ENCODE measurements at places on chromosomes 2 and 18.

DNA sequence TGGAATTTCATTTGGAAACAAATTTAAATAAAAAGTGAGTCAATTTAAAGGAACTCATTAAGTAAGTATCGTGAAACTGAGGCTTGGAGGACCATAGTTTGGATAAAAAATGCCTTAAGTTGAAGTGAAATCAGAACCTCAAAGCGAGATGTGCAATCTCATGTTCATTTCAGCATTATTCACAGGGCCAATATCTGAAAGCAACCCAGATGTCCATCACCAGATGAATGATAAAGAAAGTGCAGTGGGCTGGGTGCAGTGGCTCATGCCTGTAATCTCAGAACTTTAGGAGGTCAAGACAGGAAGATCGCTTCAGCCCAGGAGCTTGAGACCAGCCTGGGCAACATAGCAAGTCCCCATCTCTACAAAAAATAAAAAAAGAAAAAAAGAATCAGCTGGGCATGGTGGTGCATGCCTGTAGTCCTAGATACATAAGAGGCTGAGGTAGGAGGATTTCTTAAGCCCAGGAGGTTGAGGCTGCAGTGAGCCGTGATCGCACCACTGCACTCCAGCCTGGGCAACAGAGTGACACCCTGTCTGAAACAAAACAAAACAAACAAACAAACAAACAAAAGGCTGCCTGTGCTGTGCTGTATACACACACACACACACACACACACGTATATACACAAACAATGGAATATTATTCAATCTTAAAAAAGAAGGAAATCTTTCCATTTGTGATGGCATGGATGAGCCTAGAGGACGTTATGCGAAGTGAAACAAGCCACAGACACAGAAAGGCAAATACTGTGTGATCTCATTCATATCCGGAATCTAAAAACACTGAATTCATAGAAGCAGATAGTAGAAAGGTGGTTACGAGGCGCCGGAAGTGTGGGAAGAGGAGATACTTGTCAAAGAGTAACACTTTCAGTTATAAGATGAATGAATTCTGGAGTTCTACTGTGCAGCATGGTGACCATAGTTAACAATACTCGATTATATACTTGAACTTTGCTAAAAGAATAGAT, 14.5 kb downstream of the SH3RF3 start:
- DNase-seq, result no peak

- DNase-seq, result no peak
These were observed 10.6 kb upstream of the RPIA start for GRCh38 chr2:88680916-88681315.

- no peak for DNase-seq
These were observed 17.4 kb downstream of the IRS1 start for GRCh38 chr2:226782092-226782713.

- no peak for DNase-seq
These were observed 1099.0 kb upstream of the LRRTM1 start for GRCh38 chr2:81403508-81403907.

GRCh38 chr2:198143793-198144192, 339.4 kb downstream of the PLCL1 start:
- no peak for DNase-seq

DNA sequence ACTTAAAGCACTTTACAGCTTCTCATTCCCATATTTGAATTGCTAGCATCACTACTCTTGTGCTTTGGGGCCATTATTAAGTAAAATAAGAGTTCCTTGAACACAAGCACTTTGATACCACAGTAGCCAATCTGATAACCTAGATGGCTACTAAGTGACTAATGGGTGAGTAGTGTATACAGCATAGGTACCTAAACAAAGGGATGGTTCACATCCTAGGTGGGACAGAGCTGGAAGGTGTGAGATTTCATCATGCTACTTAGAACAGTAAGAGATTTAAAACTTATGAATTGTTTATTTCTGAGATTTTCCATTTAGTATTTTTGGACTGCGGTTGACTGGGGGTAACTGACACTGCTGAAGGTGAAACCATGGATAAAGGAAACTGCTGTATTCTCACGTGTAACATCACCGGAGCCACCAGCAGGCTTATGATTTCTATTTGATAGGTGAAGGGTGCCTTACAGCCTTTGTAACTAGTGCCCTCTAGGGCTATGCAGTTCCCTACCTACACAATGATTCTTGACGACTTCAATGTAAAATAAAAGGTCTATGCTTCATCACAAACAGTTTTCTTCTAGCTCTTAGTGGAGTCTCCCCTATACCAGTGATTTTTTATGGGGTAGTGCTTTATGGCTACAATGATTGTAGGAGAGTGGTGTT, 22.1 kb upstream of the CRIM1 start:
- no peak for DNase-seq

GRCh38 chr2:197242719-197243118, 67.9 kb downstream of the ANKRD44 start:
- DNase-seq, result no peak

DNA sequence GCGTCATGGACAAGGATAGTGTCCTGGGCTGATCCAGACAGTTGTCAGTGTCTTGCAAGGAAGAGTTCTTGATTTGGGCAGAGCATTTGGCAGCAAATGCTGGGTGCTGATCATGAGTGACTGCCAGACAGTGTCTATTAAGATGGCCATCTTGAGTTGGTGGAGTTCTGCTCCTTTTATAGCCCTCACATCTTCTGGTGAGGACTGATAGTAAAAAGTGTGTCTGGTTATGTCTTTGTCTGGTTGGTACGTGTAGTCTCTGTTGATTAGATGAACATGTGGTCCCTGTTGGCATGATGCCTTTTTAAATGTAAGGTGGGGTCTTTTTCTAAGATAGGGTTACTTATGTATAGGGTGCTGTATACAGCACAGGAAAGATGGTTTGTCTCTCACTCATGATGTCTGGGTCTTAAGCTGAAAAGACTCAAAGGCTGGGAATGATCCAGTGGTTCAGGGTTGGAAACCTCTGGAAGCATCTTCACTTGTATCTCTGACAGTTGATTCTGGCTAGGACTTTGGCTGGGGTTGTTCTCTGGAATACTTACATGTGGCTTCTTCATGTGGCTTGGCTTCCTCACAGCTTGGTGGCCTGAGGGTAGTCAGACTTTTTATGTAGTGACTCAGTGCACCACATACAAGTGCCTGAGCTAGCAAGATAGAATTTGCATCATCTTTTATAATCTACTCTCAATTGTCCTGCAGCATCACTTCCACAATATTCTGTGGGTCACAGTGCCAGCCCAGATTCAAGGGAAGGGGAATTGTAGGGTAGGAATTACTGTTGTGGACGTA, 11.8 kb downstream of the MTX2 start:
- DNase-seq, result no peak

DNA sequence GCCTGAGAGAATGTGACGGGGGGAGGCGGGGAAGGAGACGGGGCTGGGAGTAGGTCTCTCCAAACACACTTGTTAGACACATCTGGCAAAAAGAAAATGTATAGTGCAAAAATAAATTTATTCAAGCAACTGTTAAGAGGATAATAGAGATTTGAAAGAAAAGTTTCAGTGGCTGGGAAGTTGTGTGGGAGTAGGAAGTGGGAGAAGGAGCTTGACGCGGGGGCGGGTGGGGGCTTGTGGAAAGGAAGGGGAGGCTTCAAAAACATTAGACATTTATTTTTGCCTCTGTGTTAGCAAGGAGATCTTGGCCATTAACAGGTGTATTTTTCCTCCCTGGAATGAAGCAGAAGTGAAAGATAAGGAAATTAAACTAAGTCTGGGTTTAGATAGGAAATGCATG, 90.3 kb downstream of the KLF7 start:
- no peak for DNase-seq

- DNase-seq, result no peak
These were observed 1677.7 kb downstream of the SUCLG1 start for GRCh38 chr2:82781176-82781915.

DNA sequence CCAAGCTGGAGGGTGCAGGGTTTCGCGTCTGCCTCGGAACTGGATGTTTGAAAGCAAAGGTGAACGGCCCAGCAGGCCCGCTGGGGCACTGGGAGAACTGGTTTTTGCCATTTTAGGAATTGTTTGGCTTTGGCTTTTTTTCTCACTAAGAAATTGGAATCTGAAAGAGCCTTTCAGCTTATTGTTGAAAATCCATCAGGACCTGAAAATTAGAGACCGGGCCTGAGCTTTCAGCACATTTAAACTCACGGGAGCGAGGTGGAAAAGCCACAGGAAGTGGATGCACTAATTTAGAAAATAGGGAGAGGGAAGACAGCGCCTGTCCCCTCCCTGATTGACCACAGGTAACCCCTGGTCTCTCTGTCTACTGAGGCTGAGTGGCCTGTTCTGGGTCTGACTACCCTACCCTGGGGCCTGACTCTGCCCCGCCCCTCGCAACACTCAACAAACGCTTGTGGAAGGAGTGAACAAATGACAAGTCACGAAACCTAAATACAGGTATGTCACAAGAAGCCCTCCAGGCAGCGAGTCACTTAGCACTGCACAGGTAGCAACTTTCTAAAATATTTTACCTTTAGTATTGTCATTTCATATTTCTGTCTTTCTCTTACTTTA, 100.3 kb upstream of the MBOAT2 start:
- DNase-seq, result no peak

GRCh38 chr18:27717816-27718215, 459.1 kb downstream of the CDH2 start:
- no peak for DNase-seq

DNA sequence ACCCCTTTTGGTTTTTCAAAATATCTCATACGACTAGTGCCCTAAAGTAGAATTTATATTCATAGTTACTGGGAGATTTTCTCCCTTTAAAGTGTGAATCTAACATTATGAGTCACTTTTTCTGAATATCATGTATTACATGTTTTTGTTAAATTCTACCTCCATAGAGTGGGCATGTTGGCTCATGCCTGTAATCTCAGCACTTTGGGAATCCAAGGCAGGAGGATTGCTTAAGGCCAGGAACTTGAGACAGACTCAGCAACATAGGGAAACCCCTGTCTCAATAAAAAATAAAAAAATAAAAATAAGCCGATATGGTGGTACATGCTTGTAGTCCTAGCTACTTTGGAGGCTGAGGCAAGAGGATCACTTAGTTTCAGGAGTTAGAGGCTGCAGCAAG, 45.3 kb upstream of the UNC80 start:
- no peak for DNase-seq

DNA sequence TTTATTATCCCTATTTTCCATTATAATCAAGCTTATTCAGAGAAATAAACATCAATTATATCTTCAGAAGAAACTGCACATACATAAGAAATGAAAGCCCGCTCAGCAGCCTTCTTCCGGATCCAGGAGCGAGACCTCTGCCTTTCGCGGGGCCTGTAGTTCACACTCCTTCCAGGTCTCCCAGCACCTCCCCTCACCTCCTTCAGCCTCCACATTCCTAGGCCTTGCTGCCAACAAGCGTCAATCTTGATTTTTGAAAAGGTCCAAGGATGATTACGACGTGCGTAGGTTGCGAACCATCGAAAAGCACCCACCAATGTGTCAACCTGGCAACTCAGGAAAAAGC, 355 bp upstream of the KIDINS220 start:
- no peak for DNase-seq

- DNase-seq, result no peak
These were observed 177.7 kb downstream of the SEPTIN10 start for GRCh38 chr2:109435901-109436598.

DNA sequence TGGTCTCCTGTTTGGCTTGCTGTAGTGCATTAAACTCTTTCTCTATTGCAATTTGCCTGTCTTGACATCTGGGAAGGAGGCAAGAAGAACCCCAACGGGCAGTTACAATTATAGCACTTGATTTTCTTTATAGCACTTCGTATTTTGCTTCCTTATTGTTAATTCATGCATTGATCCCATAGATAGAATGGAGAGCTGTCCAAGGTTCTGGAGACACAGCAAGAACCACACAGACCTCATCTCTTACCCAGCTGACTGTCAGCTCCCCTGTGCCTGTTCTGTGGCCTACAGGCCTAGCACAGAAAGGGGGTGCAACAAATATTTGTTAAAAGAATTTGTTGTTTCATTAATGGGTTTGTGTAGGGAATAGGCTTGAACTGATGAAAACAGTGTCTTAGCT, 194.3 kb downstream of the GALNT1 start:
- no peak for DNase-seq

DNA sequence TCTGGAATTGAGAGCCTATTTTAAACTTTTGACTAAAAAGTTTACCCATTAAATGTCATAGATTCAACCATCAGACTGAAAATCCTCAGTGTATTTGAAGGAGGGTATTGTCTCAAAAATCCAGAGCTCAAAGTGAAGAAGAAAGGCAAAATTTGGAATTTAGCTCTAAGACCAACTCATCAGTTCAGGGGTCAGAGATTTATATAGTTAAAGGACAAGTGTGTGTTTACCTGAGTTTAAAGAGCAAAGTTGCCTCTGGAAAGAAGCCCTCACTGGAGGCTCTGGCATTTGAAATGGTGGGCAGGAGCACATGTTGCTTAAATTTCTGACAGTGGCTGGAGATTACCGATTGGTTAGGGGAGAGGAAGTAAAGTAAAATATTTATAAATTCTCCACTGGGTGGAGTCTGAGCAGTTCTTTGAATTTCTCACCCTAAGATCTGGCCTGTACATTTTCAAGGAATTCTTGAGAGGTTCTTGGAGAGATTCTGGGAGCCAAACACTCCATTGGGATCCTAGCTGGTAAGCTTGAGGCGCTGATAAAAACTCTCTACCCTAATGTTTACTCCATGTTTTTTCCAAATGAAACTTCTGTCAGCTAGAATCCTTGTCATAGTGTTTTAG, at the start of gene KYNU:
TSS of gene KYNU (plus strand) at position 449 of the 623 bp plus-strand sequence. CDS start 7,704 bp downstream, outside the sequence.
- DNase-seq, result no peak

GRCh38 chr2:36489281-36489680, 108.7 kb downstream of the FEZ2 start:
- DNase-seq, result no peak

GRCh38 chr18:41025666-41026065, 929.4 kb upstream of the PIK3C3 start:
- DNase-seq, result no peak

GRCh38 chr2:131122496-131122895, 17.4 kb downstream of the PLEKHB2 start:
- no peak for DNase-seq

DNA sequence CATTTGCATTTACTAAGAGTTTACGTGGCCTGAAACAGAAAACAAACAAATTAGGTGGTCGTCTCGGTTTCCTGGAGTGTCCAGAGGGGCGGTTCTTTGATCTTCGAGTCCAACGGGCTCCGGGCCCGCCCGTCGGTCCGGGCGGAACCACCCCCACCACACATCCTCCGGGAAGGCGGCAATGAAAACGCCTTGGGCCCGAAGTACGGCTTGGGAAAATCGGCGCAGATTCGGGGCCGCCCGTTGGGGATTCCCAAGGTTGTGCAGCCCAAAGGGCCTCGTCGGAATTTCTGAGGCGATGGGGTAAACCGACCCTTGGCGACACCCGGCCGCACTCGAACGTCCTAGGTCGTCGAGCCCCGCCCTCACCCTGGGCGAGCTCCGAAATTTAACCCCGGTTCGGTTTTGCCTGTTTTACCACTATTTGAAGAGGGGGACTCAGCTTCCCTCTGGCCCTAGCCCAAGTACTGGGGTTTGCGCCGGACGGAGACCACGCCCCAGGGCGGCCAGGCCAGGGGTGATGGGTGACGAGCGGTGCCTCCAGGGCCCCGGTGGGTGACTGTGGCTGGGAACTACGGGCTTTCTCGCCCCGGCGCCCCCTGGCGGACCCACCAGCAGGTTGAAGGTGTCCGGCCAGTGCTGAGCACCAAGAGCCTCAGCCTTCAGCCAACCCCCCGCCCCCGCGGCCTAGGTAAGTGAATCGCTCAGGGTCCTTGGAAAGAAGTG, 1.9 kb upstream of the CFAP53 start:
- no peak for DNase-seq

All from NCI-H1436 (cell line).